Osteoblast (primary cell): ENCODE measurements at places on chromosomes 5 and 9.

DNA sequence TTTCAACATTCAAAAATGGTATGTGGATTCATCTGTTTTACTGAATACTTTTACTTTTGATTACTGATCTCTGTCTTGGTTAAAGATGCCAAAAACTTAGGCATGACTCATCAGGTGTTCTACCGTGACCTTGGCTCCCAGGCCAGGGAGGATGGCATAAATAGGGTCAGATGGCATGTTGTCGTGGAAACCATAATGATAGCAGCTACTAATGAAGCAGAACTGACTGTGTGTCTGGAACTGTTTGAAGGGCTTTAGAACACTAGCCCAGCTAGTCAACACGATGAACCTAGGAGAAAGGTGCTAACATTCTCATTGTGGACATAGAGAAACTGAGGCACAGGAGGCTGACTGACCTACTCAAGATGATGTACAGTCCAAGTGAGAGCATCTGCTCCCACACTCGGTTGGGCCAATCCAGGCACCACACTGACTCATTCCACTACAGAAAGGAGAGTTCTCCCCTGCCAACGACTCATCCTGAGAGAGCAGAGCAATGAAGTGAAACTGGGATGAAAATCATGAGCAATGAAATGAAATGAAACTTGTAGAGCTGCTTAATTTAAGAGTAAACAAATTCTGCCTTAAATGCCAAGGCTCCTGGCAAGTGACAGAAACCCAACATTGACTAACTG is 116.0 kb downstream of the TENT4A start:
- no peak for DNase-seq
- no peaks in the 10 kb centered on the region for H3K27me3 ChIP-seq
- no peak overlapping the region for H3K4me3 ChIP-seq
- H3K27ac ChIP-seq: no peak overlapping the region
- H3K4me1 ChIP-seq: no peaks in the 10 kb centered on the region

DNA sequence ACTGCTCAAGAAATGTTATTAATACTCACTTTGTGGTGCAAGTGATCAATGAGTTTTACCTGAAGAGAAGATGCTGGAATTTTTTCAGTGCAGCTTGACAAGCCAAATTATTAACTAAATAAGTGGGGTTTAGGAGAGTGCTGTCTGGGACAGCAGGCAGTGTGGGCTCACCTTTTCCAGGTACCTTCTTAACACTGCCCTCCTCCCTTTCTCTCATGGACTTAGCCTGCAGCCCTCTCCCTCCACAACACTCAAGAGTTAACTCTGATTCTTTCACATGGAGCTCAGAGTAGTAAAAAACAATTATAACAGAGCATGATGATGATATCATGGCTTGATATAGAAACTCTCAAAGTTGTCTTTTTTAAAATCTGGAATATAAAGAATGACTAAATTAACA is 404.8 kb upstream of the SLC30A5 start:
- H3K27ac ChIP-seq: no peak overlapping the region
- no peak for DNase-seq
- no peaks in the 10 kb centered on the region for H3K36me3 ChIP-seq
- no peaks in the 10 kb centered on the region for H3K27me3 ChIP-seq
- H3K4me3 ChIP-seq: no peak overlapping the region

- no peaks in the 10 kb centered on the region for H3K36me3 ChIP-seq
- no peaks in the 10 kb centered on the region for H3K27me3 ChIP-seq
- no peaks in the 10 kb centered on the region for H3K4me1 ChIP-seq
- H3K4me3 ChIP-seq: no peak overlapping the region
Observed at GRCh38 chr5:18507114-18507513, 872.9 kb downstream of the TAF11L14 start.

DNA sequence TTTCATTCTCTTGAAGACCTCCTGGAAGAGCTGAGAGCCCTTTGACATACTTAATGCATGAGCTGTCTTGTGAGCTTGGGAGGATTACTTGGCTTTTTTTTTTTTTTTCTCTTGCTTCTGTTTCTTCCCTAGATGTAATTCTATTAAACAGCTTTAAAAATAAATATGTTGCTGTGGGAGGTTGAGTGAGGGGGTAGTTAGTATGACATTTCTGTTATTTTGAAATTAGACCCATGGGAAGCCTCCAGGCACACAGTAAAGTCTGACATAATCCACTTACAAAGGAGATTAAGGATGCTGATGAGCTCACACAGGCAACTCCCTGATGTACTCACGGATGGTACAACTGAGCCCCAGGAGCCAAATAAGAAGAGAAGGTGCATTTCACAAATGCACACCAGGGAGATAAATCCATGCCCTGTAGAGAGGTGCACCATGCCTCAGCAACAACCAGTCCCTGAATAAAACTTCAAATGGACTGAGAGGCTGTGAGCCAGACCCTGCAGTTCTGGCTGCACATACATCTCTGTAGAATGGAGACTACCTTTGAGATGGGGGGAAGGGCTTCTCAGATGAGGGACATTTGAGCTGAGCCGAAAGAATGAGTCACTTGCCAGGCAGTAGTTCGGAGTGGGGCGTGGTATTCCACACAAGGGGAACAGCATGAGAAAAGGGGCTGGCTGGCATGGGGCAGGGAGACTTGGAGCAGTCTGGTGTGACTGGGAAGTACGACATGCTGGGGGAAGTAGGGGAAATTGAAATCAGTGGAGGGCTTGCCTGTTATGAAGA is 68.7 kb downstream of the ACTL7B start:
- peak overlapping the region; percentile 18 for H3K27ac ChIP-seq
- H3K4me1 ChIP-seq: peaks cover 30% of the 10 kb centered on the region
- peak; percentile 81 for DNase-seq
- no peak overlapping the region for H3K4me3 ChIP-seq

GRCh38 chr9:113654605-113655428 is 191.3 kb downstream of the RGS3 start:
- peaks cover 3% of the 10 kb centered on the region for H3K27me3 ChIP-seq
- peak overlapping the region; percentile 8 for H3K27ac ChIP-seq
- H3K4me1 ChIP-seq: peaks cover 27% of the 10 kb centered on the region
- peak; percentile 73 for DNase-seq

DNA sequence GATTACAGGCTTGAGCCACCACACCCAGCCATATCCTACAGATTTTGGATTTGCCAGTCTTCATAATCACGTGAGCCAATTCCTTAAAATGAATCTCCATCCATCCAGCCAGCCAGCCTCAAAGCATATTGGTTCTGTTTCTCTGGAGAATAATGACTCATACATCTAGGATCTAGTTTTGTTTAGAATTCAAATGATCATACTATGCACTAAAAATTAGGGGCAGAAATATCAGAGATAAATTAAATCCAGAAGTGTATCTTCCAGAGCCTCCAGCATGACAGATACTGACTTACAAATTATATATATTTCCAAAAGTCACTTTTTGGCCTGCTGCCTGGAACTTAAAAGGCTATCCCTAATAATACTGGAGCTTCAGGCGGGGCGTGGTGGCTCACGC is 119.1 kb upstream of the NR5A1 start:
- H3K27ac ChIP-seq: no peak overlapping the region
- peaks cover 18% of the 10 kb centered on the region for H3K4me1 ChIP-seq
- no peaks in the 10 kb centered on the region for H3K27me3 ChIP-seq

- no peaks in the 10 kb centered on the region for H3K4me1 ChIP-seq
- H3K36me3 ChIP-seq: peaks cover 18% of the 10 kb centered on the region
- H3K4me3 ChIP-seq: no peak overlapping the region
- H3K27ac ChIP-seq: no peak overlapping the region
Observed at GRCh38 chr5:38968665-38969064, 105.5 kb downstream of the RICTOR start.

DNA sequence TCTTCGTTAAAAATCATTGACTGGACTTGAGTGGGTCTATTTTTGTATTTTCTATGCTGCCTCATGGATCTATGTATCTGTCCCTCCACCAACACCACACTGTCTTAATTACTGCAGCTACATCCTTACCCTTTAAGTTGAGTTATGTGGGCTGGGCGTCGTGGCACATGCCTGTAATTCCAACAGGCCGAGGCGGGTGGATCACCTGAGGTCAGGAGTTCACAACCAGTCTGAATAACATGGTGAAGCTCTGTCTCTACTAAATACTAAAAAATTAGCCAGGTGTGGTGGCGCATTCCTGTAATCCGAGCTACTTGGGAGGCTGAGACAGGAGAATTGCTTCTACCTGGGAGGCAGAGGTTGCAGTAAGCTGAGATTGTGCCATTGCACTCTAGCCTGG is 48.2 kb downstream of the XRCC4 start:
- H3K27ac ChIP-seq: no peak overlapping the region
- no peaks in the 10 kb centered on the region for H3K36me3 ChIP-seq
- DNase-seq: no peak
- no peaks in the 10 kb centered on the region for H3K4me1 ChIP-seq
- H3K27me3 ChIP-seq: no peaks in the 10 kb centered on the region

GRCh38 chr5:126449751-126450271 is 26.6 kb downstream of the GRAMD2B start:
- H3K36me3 ChIP-seq: peaks cover 24% of the 10 kb centered on the region
- peaks cover 46% of the 10 kb centered on the region for H3K4me1 ChIP-seq
- no peak for DNase-seq
- no peaks in the 10 kb centered on the region for H3K27me3 ChIP-seq
- peak overlapping the region; percentile 87 for H3K27ac ChIP-seq
- H3K4me3 ChIP-seq: no peak overlapping the region

- H3K36me3 ChIP-seq: no peaks in the 10 kb centered on the region
- no peaks in the 10 kb centered on the region for H3K4me1 ChIP-seq
- no peaks in the 10 kb centered on the region for H3K27me3 ChIP-seq
- no peak overlapping the region for H3K27ac ChIP-seq
- no peak overlapping the region for H3K4me3 ChIP-seq
- peak; percentile 70 for DNase-seq
Observed at GRCh38 chr9:121055642-121056143, 5.6 kb upstream of the C5 start.

DNA sequence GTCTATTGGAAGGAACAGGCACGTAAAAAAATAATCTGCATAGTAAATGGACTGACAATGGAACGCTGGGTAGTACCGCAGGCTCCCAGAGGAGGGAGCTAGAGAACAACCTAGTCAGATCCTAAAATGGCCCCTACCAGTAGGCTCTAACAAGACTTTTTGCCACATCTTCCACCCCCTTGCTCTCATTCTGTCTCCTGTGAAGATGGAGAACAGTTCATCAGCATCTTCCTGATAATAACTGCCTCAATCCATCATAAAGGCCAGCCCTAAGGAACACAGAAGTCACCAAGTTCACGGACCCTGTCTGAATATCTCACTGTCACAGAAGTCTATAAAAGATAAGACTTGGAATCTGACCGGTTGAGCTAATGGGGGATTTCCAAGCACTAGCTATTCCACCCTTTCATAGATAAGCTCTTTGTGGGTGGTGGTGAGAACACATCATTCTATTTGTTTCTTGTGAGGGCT is 133.4 kb downstream of the SLC1A3 start:
- H3K36me3 ChIP-seq: no peaks in the 10 kb centered on the region
- H3K27me3 ChIP-seq: peaks cover 13% of the 10 kb centered on the region
- DNase-seq: no peak
- H3K4me1 ChIP-seq: peaks cover 10% of the 10 kb centered on the region
- H3K27ac ChIP-seq: no peak overlapping the region
- no peak overlapping the region for H3K4me3 ChIP-seq

DNA sequence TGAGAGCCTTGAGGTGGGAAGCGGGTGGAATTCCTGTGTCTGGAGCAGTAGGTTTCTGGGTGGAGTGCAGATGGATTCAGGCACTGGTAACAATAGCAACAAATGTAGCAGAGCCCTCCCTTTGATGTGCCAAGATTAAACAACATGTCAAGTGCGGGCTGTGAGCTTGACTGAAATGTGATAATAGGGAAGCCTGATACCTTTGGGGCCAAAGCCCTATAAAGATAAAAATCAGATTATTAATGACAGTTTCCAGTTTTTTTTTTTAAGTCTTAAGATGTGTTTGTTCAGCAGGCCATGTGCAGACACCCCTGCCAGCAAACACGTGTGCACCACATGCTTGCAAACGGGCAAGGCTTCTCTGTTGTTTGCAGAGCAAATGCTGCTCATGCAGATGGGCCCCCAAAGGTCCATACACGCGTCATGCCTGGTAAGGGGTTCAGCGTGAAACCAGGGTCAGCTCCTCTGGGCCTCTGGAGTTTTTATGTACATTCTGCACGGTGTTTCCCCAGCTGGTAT is 193.2 kb downstream of the GADD45G start:
- no peak overlapping the region for H3K27ac ChIP-seq
- H3K36me3 ChIP-seq: no peaks in the 10 kb centered on the region
- no peaks in the 10 kb centered on the region for H3K4me1 ChIP-seq
- no peak overlapping the region for H3K4me3 ChIP-seq
- H3K27me3 ChIP-seq: no peaks in the 10 kb centered on the region

- no peaks in the 10 kb centered on the region for H3K36me3 ChIP-seq
- H3K27me3 ChIP-seq: peaks cover 5% of the 10 kb centered on the region
- no peak overlapping the region for H3K4me3 ChIP-seq
Observed at GRCh38 chr9:96117398-96118080, 184.4 kb downstream of the HSD17B3 start.

- no peak overlapping the region for H3K4me3 ChIP-seq
- no peaks in the 10 kb centered on the region for H3K36me3 ChIP-seq
- H3K27ac ChIP-seq: no peak overlapping the region
Observed at GRCh38 chr9:78900500-78900899, 603.6 kb downstream of the PSAT1 start.

DNA sequence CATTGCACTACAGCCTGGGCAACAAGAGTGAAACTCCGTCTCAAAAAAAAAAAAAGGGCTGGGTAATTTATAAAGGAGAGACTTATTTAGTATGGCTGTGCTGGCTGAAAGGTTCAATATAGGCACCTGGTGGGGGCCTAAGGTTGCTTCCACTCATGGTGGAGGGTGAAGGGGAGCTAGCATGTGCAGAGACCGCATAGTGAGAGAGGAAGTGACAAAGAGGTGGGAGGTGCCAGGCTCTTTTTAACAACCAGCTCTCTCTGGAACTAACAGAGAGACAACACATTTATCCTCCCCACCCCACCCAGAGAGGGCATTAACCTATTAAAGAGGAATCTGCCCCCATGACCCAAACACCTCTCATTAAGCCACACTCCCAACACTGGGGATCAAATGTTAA is 28.9 kb upstream of the SERINC5 start:
- no peak for DNase-seq
- H3K27ac ChIP-seq: no peak overlapping the region
- H3K4me1 ChIP-seq: no peaks in the 10 kb centered on the region

GRCh38 chr5:135395451-135395850 is 3.6 kb downstream of the MACROH2A1 start:
- no peak overlapping the region for H3K4me3 ChIP-seq
- no peak for DNase-seq
- H3K27me3 ChIP-seq: no peaks in the 10 kb centered on the region
- no peak overlapping the region for H3K27ac ChIP-seq
- no peaks in the 10 kb centered on the region for H3K36me3 ChIP-seq
- peaks cover 65% of the 10 kb centered on the region for H3K4me1 ChIP-seq

GRCh38 chr5:31692561-31693221 is 53.8 kb downstream of the PDZD2 start:
- no peaks in the 10 kb centered on the region for H3K4me1 ChIP-seq
- H3K27ac ChIP-seq: no peak overlapping the region
- H3K36me3 ChIP-seq: no peaks in the 10 kb centered on the region

GRCh38 chr9:108869092-108869725 is 7.1 kb downstream of the ACTL7A start:
- no peak overlapping the region for H3K4me3 ChIP-seq
- H3K27me3 ChIP-seq: no peaks in the 10 kb centered on the region
- H3K4me1 ChIP-seq: peaks cover 7% of the 10 kb centered on the region

GRCh38 chr5:28896949-28897348 is 1858.6 kb upstream of the CDH9 start:
- no peaks in the 10 kb centered on the region for H3K36me3 ChIP-seq
- H3K4me3 ChIP-seq: no peak overlapping the region
- no peak overlapping the region for H3K27ac ChIP-seq
- DNase-seq: no peak
